ENCODE measurements at places on chromosomes 1 and 21. TPM values are rescaled to one million over a fixed set of nuclear protein-coding genes. Genes with fewer than 3 reads are reported as not detected.

- H3K4me1 ChIP-seq = no peaks in the 10 kb centered on the region
- no peak overlapping the region for H3K4me3 ChIP-seq
- no peak for DNase-seq
- H3K36me3 ChIP-seq = no peaks in the 10 kb centered on the region
These were observed 10.4 kb upstream of the CELA3B start for GRCh38 chr1:21966247-21967000.

DNA sequence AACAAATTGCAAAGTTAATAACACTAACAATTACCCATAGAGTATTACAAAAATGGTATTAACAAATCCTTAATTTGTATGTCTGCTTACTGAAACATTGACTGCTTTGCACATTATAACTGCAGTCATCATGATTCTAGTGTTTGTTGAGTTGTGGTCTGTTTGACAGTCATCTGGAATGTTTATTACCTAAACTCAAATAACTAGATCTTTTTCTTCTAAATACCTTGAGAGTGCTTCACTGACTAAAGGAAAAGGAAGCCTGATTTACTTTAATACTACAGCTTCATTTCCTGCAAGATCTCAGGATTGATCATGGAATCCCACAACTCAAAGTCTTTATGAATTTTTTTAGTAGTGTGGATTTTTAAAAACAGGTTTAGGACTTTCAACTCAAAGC is 70.0 kb downstream of the HMCN1 start:
- no peaks in the 10 kb centered on the region for H3K36me3 ChIP-seq
- no peaks in the 10 kb centered on the region for H3K27me3 ChIP-seq
- H3K4me3 ChIP-seq = no peak overlapping the region
- H3K27ac ChIP-seq = peak overlapping the region; percentile 51

Gene PRKAA2
- total RNA-seq = 1.4 TPM

Gene CYYR1
- total RNA-seq = 29.6 TPM

DNA sequence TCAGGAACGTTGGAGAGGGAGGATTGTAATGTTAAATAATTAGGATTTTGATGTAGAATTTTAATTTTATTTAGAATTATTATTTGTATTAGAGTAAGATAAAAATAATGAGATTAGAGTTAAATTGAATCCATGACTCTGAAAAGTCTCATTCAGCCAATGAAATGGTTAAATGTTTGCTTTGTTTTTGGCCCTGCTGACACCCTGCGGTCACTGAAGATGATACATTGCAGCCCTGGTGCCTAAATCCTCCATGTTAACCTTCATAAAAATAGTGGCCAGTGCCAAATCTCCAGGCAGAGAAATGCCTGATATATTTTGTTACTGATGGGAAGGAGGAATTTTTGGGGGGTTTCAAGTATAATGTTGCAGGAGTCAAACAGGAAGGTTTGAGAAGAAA is 27.3 kb upstream of the RLF start:
- H3K27ac ChIP-seq = no peak overlapping the region
- no peaks in the 10 kb centered on the region for H3K36me3 ChIP-seq
- H3K4me1 ChIP-seq = no peaks in the 10 kb centered on the region
- no peak overlapping the region for H3K4me3 ChIP-seq
- no peak for DNase-seq

- no peak overlapping the region for H3K4me3 ChIP-seq
- H3K36me3 ChIP-seq = peaks cover 44% of the 10 kb centered on the region
- H3K27me3 ChIP-seq = no peaks in the 10 kb centered on the region
These were observed 15.1 kb downstream of the MTFR1L start for GRCh38 chr1:25834894-25835293.

- no peaks in the 10 kb centered on the region for H3K4me1 ChIP-seq
- no peaks in the 10 kb centered on the region for H3K36me3 ChIP-seq
- no peak for DNase-seq
- H3K4me3 ChIP-seq = no peak overlapping the region
These were observed 25.7 kb downstream of the LHX4 start for GRCh38 chr1:180255536-180256340.
